ENCODE measurements at places on chromosomes 7 and 10.
A peak's percentile ranks its signal among the peaks of the same experiment; 100 is the strongest.

DNA sequence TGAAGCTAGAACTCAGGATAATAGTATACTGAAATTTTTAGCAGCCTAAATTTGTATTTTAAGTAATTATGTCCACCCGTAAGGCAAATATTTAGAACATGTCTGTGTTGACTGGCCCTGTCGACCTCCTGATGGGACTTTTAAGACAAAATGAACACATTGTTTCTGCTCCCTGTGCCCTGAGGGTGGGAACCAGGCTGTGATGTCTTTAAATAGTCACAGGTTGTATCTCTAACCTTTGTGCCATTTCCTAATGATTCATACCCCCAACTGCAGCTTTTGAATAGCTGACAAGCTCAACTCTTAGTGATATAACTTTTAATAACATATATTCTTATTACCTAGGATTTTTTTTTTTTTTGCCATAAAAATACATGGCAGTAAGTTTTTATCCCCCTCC lies 494.9 kb upstream of the AKR1E2 start:
- DNase-seq: peak; percentile 33

DNA sequence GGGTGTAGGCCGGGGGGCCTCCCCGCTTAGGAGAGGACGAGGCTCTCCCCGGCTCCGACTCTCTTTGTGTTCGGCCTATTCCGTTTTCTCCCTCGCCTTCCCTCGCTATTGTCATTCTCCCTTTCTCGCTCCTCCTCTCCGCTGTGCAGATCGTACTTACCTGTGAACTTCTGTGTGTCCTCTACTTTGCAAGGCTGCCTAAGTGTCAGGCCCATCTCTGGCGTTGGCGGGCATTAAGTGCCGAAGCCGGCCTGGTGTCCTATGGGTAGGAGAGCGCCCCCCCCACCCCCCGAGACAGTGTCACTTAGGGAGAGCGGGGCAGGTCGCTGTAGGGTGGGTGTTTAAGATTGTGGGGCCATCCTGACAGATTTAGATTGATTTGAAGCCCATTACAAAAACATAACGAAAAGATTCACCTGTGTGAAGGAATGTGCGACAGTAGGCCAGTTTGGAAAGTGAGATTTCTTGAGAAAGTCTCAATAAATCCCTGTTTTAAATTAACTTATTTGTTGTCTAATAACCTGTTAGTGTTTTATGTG lies 579 bp downstream of the RBM33 start:
- DNase-seq: peak; percentile 42

DNA sequence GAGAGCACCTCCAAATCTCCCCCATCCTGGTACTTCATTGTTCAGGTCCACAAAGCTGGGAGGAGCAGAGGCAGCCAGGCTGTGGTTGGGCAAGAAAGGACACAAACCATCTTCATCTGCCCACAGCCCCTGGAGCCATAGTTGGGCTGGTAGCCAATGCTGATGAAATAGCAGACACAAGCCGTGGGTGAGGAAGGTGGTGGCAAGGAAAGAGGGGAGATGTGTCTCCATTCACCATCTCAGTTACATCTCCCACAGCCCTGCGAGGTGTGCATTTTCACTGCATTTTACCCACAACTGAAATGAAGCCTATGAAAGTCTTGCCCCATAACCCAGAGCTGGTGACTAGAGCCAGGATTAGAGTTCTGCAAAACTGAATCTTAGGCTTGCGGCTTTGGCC lies 35.0 kb downstream of the PIK3AP1 start:
- peak; percentile 49 for DNase-seq

DNA sequence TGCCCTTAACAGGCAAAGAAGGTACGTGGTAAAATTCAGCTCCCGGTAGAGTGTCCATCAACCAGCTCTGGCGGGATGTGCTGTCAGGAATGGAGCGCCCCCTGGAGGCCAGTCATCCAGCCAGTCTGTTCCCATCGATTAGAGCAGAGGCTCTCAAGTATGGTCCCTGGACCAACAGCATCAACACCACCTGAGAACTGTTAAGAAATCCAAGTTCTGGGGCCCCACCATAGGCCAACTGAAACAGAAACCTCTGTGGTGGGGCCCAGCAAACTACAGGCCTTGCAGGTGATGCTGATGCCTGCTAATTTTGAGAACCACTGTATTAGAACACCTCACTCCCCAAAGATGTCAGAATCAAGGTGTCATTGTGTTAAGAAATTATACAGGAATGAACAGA lies 109.2 kb downstream of the DPY19L1 start:
- DNase-seq: peak; percentile 56

GRCh38 chr7:35700333-35700732 lies 5.4 kb upstream of the HERPUD2 start:
- DNase-seq: no peak

- no peak for DNase-seq
These were observed 113.9 kb downstream of the DNAJC1 start for GRCh38 chr10:21889477-21890275.

DNA sequence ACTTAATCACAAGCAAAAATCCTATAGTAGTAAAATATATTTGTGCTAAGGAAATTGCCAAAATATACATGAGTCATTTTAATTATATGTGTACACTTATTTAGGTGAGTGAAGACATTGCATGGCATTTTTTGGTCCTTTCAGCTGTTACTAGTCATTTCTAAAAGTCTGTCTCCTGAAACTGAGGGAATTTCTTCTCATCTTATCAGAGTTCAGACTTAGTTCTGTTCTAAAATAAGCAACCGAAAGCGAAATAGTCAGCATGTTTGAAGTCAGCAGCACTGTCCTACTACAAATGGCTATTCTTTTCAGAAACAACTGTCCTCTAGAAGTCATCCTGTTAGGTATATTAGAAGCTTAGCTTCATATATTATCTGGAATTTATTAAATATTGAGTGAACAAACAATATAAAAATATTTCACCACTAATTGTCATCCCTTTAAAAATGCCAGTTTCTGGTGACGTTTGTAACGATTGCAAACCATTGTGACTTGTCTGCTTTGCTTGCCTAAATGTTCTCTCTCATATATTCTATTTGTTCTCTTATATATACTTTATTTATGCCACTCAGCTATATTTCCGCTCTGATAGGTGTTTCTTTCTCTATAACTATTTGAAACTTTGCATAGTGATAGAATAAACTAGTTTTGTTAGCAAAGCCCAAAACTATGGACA lies 227.4 kb upstream of the KAT6B start:
- DNase-seq: no peak

- DNase-seq: peak; percentile 62
These were observed 524.8 kb downstream of the GRM8 start for GRCh38 chr7:126727930-126728391.

- DNase-seq: no peak
These were observed 179.1 kb downstream of the SFMBT2 start for GRCh38 chr10:7231509-7232414.

- no peak for DNase-seq
These were observed 133.9 kb downstream of the AUTS2 start for GRCh38 chr7:69732203-69732602.

- no peak for DNase-seq
These were observed 825.3 kb upstream of the C7orf33 start for GRCh38 chr7:147765301-147765700.

DNA sequence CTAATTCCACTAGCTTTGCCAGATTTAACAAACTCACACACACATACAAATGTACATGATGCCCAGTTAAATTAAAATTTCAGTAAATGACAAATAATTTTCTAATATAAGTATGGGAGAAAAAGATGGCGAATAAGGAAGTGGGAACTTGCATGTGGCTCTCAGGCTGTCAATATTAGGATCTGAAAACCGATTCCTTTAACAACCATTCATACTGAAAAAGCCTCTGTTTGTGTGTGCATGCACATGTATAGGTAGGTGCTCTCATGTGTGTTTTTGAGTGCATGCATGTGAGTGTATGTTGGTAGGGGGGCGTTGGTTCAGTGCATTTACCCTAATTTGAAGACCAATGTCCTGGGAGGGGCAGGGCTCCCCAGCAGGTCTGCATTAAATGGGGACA lies 125.3 kb downstream of the HTR7 start:
- DNase-seq: no peak

DNA sequence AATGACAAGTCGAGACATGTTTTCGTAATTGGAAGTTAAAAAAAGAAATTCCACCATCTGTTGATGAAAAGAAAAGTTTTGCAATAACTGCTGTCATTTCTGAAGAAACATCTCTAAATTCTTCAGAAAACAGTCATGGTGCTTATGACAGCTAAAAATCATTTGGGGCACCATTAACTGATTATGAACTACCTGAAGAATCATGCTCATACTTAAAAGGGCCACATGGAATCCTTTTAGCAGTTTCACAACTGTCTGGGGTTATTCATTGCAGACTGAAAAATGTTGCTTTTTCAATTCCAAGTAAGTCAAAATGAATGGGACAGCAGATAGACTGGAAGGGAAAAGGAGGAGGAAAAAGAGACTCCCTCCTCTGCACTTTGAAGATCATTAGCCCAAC lies 134.2 kb downstream of the CHN2 start:
- DNase-seq: peak; percentile 73

GRCh38 chr10:68462536-68462935 lies 9.2 kb downstream of the DNA2 start:
- no peak for DNase-seq

Measured in MCF 10A (cell line).